ENCODE measurements at places on chromosomes 6 and 20.
A peak's percentile ranks its signal among the peaks of the same experiment; 100 is the strongest.

GRCh38 chr6:70956451-70957283, at the start of gene B3GAT2:
B3GAT2 (minus strand) TSS chr6:70957060; CDS start chr6:70956429, 631 bp downstream.
- DNase-seq: peak; percentile 89

DNA sequence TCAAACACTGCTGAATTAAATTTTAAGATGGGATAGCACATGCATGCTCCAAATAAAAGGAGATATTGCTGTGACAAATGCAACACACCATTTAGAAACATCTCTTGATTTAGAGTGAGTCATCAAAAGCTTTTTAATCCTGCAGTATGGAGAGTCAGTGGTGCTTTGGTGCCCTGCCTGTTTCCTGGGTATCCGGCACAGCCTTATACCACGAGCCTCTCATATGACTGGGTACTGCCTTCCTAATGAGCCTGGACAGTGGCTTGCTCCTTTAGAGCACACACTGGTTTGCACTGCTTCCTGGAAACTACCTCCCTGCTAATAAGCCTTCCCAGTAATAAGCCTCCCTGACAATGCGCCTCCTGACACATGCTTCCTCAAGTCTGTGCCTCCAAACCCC, 65.3 kb upstream of the KCNK16 start:
- no peak for DNase-seq

- DNase-seq: no peak
These were observed 456.2 kb upstream of the SULF2 start for GRCh38 chr20:48241482-48241881.

GRCh38 chr6:52573295-52573694, 3.6 kb downstream of the TRAM2 start:
- no peak for DNase-seq

DNA sequence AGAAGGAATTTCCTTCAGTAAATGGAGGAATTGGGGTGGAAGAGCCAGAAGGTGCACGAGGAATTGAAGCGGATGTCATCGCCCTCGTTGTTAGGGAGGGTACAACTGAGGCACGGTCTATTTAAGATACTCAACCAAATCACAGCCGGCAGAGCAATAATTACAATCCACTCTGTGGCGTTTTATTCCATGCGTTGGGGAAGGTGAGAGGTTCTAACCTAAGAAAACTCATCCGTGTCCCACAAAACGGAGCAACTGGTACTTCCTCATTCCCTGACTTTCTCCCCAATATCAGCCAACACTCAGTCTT, 802 bp upstream of the RRBP1 start:
- no peak for DNase-seq

DNA sequence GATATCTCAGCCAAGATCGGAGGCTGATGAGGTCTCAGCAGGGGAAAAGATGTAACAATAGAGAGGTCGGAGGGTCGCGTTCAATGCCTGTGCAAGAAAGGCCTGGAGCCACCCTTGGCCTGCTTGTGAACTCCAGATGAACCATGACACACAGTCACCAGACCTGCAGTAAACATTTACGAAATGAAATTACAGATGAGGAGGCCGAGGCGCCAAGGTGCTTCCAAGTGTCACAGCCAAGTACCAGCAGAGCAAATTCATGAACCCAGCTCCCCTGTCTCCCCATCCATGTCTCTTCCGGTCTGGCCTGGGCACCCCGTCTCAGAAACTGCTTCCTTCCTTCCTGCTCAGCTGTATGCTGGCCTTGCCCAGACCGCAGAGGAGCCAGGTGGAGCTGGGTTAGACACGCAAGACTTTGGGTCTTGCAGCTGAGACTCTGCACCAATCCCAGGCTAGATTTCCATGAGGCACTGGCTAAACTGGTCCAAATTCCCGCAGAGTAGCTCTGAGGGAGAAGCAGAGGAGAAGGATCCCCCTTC, 48.1 kb downstream of the CHMP4B start:
- DNase-seq: peak; percentile 30

GRCh38 chr6:105135056-105135455, 44.8 kb downstream of the POPDC3 start:
- peak; percentile 20 for DNase-seq

- DNase-seq: no peak
These were observed 27.6 kb downstream of the CNKSR3 start for GRCh38 chr6:154482858-154483257.

- DNase-seq: no peak
These were observed 436.9 kb downstream of the HTR1B start for GRCh38 chr6:77026341-77026740.

GRCh38 chr6:70380252-70380651, 33.1 kb upstream of the FAM135A start:
- no peak for DNase-seq

DNA sequence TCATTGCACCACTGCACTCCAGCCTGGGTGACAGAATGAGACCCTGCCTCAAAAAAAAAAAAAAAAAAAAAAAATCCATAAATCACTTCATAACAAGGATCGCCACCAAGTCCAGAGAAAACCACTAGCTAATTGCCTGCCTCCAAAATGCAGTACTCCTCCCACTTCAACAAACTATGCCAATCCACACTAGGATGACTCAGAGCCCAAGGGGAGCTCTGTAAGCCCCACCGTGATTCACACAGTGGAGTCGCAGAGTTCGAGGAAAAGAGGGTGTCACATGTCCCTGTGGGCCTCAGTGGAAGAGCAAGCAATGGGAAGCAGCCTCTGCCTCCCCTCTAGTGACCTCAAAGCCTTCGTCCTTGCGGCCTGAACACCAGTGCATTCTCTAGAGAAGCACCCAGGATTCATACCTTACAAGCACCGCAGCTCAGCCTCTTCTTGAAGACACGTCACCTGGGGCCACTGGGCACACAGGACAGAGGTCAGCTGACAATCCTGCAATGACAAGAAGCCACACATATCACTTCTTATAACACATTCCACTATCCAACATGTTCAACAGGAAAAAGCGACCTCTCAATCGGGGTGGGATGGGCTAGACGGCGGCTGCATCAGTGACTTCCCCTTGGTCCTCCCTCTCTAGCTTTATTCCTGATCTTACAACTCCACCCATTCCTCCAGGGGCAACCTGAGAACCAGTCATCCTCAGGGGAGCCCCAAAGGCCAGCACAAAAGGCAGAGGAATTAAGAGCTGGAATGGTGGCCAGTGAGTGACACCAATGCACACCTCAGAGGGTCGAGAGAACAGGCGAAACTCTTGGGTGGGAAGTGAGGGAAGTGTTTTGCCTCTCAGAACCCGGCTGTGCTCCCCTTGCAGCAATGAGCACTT, 8.9 kb downstream of the SNHG17 start:
- DNase-seq: no peak

GRCh38 chr6:170146640-170147039, 144.2 kb downstream of the DLL1 start:
- no peak for DNase-seq

DNA sequence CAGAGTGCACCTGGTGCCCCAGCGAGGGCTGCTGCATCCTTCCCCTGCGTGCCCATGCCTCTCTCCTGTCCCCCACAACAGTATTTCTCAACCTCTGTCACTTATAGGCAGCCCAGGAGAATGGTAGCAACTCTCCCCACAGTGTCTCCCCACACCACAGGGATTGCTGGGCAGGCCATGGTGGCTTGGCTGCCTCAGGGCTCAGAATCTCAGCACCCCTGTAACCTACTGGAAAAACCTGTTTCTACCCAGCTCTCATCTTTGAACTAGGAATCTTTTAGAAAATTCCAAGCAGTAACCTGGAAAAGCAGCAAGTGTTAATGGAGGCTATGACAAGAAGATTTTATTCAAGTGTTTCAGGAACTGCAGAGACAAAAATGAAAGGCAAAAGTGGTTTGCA, 38.0 kb downstream of the CD164 start:
- DNase-seq: no peak

- DNase-seq: no peak
These were observed 495.4 kb upstream of the MMS22L start for GRCh38 chr6:97778290-97779038.

GRCh38 chr6:57087916-57088315, 2.1 kb upstream of the ZNF451 start:
- no peak for DNase-seq

DNA sequence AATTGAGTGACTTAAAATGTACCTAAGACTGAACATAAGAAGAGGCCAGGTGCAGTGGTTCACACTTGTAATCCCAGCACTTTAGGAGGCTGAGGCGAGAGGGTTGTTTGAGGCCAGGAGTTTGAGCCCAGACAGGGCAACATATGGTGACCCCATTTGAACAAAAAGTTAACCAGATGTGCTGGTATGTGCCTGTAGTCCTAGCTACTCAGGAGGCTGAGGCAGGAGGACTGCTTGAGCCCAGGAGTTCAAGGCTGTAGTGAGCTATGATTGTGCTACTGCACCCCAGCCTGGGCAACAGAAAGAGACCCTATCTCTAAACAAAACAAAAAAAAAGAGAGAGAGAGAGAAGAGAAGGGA, 10.1 kb upstream of the PAQR8 start:
- no peak for DNase-seq

GRCh38 chr20:17507531-17507930, 23.6 kb downstream of the BFSP1 start:
- DNase-seq: no peak

- DNase-seq: no peak
These were observed 478.3 kb downstream of the FRK start for GRCh38 chr6:115582386-115582785.

DNA sequence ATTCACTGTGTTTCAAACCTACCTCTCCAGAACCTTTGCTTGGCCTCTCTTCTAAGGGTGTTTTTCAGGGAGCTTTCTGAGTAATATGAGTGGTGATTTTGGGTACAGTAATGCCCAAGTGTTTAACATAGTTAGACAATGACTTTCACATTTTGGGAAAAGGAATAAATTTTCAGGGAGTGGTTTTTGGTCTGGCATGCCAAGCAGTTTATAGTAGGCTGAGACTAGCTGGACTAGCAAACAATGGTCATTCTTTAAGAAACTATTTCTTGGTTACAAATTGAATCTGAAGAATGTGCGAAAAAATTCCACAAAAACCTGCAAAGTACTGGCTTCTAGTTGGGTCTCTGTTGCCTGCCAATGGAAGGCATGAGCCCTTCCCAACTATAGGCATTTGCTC, 15.4 kb downstream of the FNDC1 start:
- DNase-seq: no peak

DNA sequence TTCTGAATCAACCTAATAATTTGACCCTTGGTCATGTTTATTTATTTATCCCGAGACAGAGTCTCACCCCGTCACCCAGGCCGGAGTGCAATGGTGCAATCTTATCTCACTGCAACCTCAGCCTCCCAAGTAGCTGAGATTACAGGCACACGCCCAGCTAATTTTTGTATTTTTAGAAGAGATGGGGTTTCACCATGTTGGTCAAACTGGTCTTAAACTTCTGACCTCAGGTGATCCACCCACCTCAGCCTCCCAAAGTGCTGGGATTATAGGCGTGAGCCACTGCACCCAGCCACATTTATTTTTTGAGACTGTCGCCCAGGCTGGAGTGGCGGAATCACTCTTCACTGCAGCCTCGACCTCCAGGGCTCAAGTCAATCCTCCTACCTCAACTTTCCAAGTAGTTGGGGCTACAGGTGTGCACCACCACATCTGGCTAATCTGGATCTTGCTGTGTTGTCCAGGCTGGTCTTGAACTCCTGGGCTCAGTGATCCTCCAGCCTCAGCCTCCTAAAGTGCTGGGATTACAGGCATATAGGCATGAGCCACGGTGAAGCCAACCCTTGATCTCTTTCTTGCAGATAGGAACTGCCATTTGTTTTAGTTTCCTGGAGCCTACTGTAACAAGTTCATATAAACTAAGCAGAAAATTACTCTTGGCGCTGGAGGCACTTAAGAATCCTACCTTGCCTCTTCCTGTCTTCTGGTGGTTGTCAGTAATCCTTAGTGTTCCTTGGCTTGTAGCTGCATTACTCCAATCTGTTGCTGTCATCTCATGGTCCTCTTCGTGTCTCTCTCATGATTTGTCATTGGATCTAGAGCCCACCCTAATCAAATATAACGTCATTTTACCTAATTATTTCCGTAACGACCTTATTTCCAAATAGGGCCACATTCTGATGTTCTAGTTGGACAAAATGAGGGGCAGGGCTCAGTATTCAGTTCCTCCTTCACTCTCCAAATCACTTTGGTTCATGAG, 2.3 kb downstream of the RPS18 start:
- DNase-seq: no peak

GRCh38 chr6:116158641-116159040, 32.7 kb upstream of the COL10A1 start:
- DNase-seq: no peak

- DNase-seq: no peak
These were observed 74.8 kb upstream of the FLRT3 start for GRCh38 chr20:14412065-14412681.

DNA sequence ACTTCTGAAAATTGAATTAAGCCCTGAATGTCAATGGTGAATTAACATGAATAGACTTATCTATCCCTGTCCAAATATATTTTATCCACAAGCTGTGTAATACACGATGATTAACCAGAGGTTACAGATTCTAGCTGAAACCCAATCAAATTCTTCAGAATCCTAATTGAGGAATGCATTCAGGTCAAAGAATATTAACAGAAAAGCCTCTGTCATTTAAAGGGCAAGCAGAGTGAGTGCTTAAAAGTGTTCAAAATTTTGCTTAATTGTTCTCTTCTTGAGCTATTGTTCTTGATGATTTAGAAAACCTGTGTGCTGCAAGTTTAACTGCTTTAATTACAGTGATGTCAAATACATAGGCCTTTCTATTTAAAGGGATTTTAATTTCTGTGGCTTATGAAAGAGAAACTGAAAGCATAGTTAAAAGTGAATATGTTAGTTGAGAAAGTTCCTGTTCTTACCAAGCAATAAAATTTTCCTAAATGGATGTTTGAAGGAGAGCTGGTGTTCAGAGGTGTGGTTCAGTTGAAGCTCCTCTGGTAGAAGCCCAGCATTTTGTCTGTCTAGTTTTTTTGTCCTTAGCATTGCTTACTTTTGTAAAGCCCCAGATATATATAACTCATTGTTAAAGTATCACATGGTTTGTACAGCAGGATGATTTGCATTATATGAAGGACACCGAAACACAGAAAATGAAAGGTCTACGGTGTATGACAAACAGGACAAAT, 466.3 kb upstream of the PLCB4 start:
- DNase-seq: no peak

- no peak for DNase-seq
These were observed 23.1 kb downstream of the CPNE5 start for GRCh38 chr6:36815962-36816735.
